ENCODE measurements at places on chromosomes 3 and 15.

GRCh38 chr3:4825436-4826236 lies 153.6 kb upstream of the BHLHE40 start:
- DNase-seq: no peak

GRCh38 chr3:57031631-57032541 lies 28.6 kb upstream of the SPATA12 start:
- DNase-seq: no peak

DNA sequence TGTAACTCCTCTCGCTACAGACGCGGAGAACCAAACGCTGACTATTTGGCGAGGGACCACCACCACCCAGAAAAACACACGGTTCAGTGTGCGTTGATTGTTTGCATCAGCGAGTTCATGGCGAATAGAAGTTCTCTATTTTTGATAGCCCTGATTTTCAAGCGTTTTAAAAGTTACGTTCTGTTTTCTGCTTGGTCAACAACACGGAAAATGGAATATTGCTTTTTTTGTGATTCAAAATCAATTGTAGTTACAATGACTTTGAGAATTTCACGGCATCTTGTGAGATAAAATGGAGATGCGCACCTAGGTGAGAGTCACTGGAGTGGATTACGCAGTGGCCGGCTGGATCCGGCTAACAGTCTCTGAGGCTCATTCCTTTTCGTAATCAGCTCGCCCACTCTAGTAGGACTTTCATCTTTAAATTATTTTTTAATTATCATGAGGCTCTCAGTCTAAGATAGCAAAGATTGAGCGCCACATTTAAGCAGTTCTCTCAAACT lies 54.8 kb downstream of the CCDC54 start:
- no peak for DNase-seq

GRCh38 chr3:16504242-16504641 lies 9.3 kb downstream of the RFTN1 start:
- DNase-seq: no peak

DNA sequence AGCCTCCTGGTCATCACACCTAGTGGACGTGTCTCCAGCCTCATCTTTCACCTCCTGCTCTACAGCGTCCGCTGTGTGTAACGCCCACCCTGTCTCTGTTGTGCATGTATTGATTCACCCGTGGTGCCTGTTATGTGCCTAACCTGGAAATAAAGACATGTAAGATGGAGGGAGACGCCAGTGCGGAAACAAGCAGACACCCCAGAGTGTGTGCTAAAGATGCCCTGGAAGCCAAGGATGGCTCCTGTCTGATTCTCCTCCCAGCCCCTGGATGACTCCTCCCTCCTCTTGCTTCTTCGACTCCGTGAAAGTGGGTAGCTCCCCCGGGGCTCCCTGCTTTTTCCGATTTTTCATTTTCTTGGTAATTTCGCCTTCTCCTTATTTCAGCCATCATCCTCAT lies 241.8 kb downstream of the ADAMTS17 start:
- no peak for DNase-seq

- DNase-seq: no peak
Observed at GRCh38 chr3:8668216-8668615, 23.6 kb upstream of the SSUH2 start.

DNA sequence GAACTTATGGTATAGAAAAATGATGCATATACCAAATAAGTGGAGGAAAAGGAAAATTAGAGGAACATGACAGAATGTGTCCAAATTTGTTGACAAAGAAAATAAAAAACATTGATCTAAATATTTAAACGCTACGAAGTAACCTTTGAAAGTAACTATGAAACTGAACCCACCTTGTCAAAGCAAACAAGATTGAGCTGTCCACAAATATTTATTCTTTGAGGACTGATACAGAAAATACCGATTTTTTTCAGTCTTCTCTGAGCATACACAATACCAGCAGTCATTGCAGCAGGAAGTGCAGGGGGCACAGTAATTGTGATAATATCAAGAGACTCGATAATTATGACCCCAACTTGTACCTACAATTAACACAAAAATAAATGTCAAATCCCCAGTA lies 40.0 kb downstream of the ATP13A3 start:
- no peak for DNase-seq

DNA sequence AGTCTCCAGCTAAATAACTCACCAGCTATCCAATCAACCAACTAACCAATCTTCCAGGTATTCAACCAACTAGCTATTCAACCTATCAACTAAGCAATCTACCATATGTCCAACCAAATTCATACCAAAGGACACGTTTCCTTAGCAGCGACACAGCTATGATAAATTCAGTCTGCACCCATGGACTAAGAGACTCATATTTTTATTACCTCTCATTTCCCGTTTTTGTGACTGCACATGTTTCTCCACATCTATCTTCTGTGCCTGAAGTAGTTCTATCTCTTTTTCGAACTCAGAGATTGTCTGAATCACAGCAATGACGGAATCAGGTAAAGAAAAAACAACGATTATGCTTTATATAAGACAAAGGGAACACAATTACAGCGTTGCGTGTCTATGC lies 34.0 kb upstream of the GNB5 start:
- DNase-seq: no peak

DNA sequence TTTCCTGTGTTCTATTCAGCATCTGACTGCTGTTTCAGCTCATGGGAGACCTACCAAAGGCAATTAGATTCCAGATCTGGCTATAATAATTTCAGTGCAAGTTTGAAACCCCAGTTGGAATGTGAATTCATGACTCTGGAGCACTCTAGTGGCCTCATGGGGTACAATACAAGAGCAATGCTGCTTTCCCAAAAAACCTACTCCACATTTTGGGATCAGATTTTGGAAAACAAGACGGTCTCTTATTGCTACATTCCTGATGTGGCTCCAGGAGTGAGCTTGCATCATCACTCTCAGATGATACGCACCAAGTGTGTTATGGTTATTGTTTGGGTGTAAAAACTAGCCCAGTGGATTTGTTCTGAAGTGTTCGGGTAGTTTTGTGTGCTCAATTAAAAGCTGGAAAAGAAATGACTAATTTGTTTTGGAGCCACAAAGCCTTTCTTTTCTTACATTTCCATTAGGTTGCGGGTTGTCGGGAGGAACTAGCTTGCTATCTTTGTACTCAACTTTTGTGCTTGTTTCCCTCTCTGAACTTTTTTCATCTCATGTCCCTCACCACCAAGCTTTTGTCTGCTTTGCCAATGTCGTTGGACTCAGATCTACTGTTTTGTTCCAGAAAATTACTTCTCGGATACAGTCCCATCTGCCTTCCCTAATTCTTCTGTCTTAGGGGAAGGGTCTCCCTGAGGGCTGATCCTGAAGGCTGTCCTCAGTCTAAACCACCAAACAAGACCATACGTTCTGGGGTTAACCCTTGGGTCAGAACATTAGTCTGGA lies 272.1 kb downstream of the BBX start:
- no peak for DNase-seq

DNA sequence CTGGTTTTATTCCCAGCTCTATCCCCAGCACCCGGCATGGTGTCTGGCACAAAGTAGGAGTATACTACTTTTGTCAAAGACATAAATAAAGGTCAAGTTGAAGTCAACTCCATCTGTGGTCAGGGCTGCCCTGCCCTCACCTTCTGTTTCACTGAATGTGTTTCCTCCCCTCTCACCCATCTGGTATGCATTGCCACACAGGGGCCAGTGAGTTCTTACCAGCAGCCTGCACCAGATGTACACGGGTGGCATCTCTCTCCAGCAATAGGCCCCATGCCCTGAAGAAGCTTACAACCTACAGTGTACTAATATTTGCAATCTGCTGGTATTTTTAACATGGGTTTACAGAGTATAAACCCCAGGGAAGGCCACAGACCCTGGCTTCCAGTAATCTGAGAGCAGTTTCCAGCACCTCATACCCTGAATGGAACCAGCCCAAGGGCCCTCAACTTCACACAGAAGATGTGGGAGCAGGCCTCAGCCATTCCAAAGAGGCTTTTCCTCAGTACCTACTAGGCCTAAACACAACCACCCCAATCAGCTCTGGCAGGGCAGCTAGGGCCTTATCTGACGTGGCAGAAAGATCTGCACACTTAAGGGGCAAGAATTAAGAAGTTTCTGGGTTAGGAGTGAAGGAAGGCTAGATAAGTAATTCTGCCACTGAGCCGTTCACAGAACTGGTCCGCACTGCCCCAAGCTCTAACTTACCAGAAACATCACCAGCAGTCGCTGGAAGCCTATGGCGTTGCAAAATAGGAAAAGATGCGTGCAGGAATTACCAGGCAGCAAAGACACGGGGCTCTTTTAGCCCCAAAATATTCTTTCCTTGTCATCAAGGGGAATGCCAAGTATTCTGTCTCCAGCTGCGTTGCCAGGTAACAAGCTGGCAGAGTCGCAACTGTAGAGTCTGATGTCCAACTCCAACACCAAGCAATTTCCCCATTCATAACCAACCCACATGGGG lies 2.1 kb downstream of the IDH2 start:
- no peak for DNase-seq

DNA sequence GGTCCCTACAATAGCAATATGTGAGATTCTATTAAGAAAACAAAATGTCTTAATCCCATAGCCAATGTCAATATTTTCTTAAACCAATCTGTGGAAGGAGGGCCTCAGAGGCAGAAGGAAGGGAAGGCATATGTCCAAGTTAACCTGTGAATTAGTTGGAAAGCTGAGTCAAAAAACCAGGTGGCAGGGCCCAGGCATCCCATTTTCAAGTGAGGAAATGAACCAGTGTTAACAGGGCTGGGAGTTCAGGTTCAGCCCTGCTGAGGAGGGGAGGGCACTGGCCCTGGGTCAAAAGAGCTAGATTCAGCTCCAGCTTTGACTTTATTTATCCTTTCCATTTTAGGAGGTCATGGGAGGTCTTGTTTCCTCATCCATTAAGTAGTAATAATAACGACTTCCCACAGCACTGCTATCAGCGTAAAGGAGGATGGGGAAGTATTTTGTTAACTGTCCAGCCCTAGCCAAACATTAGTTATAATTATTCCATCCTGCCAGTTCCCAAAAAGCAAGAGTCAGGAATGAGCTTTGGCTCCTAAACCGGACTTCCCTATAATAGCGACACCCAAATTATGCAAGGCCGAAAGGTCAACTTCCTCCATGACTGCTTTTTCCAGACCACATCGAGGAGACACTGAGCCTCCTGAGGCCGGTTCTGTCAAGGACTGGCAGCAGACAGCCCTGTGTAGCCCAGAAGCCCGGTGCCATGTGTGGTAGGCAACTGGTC lies 3.2 kb downstream of the MASP1 start:
- DNase-seq: no peak

DNA sequence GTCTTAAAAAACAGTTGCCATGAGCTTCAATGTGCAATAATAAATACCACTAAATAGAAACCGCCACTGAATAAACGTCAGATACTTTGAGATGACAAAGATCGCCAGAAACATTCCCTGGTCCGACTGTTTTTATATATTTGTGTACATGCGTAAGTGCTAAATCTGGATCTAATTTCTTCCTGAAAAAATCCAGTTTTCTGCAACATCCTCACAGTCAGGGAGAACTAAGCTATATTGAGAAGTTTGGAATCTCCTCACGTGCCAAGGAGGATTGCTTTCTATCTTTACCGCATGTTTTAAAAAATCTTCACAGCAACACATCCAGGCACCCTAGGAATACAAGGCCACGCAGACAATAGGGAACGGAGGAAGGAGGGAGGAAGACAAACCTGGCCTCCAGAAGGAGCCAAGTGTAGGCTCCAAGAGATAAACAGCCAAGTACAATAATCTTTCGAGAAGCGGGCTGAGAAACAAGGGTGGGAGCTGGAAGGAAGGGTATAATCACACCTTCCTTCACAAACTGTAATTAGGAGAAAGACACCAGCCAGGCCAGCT lies 5.7 kb downstream of the VGLL4 start:
- no peak for DNase-seq

- DNase-seq: no peak
Observed at GRCh38 chr3:189277711-189278110, 105.9 kb downstream of the TPRG1 start.

DNA sequence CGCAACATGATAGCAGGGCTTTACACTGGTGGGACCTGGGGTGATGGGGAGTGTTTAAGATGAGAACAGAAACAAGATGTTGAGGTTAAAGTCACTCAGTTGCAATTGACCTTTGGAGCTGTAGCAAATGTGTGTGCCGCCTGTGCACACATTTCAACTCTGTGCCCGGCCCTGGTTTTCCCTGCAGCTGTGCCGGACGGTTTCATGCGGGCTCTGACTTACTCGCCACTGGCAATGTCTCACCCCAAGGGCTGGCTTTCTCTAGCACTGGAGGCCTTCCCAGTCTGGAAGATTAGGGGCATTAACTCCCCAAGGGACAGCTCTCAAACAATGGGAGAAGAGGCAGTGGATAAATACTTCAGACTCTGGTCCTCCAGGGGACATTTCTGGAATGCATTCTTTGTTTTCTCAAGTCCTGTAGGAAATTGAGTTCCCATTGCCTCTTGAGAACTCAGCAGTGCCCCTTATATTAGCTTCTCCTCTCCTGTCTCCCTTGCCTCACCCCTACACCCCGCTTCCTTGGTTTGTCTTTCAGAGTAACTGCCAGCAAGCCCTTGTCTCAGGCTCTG lies 152.5 kb downstream of the EDEM1 start:
- no peak for DNase-seq

DNA sequence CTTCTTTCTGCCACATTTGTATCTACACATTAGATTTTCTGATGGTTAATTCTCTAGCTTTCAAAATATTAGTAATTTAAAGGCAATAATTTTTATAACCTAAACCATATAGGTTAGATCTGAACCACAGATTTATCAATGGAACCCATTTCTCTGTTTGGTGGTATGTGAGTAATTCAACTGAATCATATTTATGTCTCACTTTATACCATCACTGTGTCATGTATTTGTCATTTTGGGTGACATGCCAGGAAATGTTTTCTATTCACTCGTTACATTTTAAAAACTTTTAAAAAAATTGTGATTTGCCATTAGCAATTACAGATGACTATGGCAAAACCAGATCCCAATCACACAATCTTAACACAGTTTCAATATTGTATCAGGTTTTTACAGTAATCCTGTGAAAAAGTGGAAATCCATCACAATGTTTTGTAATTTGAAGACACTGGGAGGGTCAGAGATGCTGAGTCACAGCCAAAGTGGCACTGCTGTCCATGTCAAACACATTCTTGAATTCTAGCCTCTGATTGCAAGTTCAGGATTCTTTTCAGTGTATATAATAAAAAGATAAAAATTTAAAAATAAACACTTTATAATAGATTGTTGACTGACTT lies 356.0 kb upstream of the RBMS3 start:
- DNase-seq: no peak

DNA sequence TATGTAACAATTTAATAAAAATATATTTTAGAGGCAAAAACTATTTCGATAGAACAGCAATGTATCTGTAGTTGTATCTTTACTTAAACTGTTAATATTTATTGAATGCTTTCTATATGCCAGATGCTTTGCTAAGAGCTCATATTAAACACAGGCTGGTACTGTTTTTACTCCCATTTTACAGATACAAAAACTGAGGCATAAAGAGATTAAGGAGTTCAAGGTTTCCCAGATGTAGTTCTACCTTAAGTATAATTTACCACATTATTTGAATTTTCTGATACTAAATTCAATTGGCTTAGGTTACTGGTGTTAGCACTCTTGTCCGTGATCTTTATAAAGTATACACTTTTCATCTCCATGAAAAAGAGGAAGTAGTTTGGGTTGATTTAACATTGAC lies 149.8 kb downstream of the ROBO2 start:
- DNase-seq: no peak

- DNase-seq: no peak
Observed at GRCh38 chr3:137524751-137525150, 239.4 kb upstream of the SOX14 start.
